Articular chondrocyte of knee joint (primary cell): ENCODE measurements at places on chromosomes 5 and 9. TPM values are rescaled to one million over a fixed set of nuclear protein-coding genes. Genes with fewer than 3 reads are reported as not detected.

The PITX1 gene
- total RNA-seq = 162 and 175 TPM in 2 replicates

The SEMA6A gene
- total RNA-seq = 0.32 and 0.39 TPM in 2 replicates

The EIF4E1B gene
- not detected in 2 replicates for total RNA-seq

The HBEGF gene
- 1.8 and 5.2 TPM in 2 replicates for total RNA-seq

The C5orf34 gene
- 4.4 and 6.7 TPM in 2 replicates for total RNA-seq

The C9 gene
- total RNA-seq = 0.13 and 0.54 TPM in 2 replicates

The NR5A1 gene
- not detected in 2 replicates for total RNA-seq

The RALGPS1 gene
- total RNA-seq = 3.6 and 4.1 TPM in 2 replicates
